G401 (cell line): ENCODE measurements at places on chromosomes 16 and 17. TPM values are rescaled to one million over a fixed set of nuclear protein-coding genes. Genes with fewer than 3 reads are reported as not detected.
A peak's percentile ranks its signal among the peaks of the same experiment; 100 is the strongest.

DNA sequence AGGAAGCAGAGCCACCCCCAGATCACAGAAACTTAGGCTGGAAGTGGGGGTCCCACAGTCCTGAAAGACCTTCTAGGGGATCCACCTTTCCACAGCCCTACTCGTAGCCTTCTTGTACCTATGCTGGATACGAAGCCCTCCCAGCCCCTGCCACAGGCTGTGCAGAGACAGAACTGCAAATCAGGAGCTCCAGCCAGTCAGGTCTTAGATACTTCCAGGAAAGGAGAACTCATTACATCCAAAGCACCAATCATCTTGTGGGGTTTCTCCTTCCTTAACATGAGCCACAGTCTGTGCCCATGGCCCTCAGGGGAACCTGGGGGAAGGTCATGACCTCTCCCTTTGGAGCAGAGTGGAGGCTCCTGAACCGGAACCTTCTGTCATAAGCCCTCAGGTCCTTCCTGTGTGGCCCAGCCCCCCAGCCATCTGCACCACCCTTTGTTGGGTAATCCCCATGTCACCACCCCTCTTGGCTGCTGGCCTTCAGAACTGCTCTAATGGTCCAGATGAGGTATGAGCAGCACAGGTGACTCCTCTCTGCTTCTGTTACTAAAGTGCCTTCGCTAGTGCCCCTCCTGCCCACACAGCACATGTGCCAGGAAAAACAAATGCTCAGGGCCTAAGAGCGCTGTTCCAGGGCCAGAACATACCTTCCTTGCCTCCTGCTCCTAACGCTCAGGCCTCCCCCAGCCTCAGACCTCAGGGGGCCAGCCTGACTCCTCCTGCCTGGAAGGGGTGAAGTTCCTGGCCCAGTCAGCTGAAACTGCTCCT, 14.6 kb downstream of the SRCIN1 start:
- DNase-seq: no peak

SLC52A1 gene
- not detected in 2 replicates for total RNA-seq

DNA sequence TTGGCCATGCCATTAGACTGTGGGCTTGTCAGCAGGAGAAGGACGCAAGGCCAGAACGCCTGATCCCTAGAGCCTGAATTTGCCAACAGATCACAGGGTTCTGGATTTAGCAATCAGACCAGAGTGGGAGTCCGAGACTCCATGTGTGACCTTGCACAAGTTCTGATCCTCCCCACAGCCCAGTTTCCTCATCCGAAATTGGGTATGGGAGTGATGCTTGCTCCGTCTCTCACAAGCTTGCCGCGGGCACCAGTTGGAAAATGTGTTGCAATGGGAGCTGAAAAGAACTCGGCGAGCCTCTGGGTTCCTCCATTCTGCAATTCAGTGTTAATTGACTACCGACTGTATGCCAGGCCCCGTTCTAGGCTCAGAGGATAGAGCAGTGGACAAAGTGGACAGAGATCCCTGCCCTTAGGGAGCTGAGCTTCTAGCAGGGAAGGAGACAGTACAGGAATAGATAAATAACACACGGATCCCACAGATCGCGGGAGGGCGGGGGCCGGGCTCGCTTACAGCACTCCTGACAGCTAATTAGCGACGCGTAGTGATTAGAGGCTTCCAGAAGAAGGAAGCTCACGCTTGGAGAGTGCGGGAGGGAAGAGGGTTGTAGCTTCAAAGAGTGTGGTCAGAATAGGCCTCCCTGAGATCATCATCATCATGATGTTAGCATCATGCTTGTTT, 150.4 kb upstream of the CIBAR2 start:
- no peak for DNase-seq

CDC42EP4 gene
- 66.1 and 79.4 TPM in 2 replicates for total RNA-seq

DNA sequence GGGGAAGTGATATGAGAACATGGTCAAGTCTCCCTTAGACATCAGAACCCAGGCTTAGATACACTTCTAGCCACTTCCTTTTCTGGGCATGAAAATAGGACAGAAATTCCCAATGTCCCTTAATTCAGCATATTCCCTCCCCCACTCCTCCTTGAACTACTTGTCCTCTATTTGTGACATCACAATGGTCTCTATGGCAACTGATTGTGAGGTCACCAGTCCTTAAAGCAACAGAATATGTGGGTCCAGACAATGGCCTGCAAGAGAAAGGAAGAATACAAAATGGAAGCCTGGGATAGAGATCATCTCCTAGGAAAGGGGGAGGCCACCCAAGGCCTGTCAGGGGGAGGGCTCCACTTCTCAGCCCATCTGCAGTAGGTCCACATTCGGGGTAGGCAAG, 6.7 kb upstream of the SEZ6 start:
- DNase-seq: no peak

OTOA gene
- 0.10 and 0.74 TPM in 2 replicates for total RNA-seq

- DNase-seq: no peak
Observed at GRCh38 chr16:22023505-22023904, 15.6 kb downstream of the MOSMO start.

GRCh38 chr16:85894266-85894665, 4.7 kb upstream of the IRF8 start:
- no peak for DNase-seq

ACE gene
- 1.1 and 2.4 TPM in 2 replicates for total RNA-seq

DNA sequence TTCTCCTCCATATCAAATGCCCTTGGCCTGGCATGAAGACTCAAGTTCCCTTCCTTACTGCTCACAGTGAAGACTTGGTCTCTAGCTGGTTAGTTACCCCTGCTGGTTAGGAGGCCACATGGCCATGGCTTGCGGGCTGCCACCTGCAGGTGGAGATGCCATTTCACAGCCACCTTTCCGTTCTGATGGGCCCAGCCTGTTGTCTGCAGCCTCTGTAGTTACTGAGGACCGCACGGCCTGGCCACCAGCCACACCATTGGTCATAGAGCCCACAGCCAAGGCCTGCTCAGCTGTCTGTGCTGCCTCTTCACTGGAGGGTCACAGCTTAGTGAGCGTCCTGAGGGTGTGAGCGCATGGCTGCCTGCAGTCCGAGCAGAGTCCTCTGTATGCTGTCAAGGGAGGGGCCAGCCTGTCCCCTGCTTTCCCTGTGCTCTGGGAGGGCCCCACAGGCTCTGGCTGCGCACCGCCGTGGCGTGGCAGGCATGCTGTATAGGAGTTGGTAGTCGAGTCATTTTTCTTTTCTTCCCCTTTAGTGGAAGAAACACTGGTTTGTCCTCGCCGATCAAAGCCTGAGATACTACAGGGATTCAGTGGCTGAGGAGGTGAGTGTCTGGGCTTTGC, 59.2 kb downstream of the PLD6 start:
- DNase-seq: peak; percentile 50

GRCh38 chr16:73071131-73071940, 23.4 kb upstream of the ZFHX3 start:
- DNase-seq: no peak

DNA sequence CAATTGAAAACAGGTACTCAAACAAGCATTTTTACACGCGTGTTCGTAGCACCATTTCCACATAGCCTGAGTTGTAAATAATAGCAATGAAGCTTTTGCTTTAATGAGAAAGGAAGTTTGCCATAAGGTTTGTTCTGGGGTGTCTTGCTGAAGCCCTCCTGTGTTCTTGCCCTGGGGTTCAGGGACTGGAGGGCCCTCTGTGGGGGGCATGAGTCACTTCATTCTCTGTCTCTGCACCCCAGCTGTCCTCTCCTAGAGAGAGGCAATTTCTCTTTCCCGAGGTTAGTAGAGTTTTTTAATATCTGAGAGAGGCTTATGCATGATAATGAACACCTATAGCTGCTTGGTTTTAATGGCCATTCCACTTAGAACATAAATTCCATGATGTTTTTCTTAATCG, 9.6 kb downstream of the AFMID start:
- DNase-seq: no peak

GRCh38 chr16:57663917-57664661, 4.0 kb upstream of the ADGRG3 start:
- no peak for DNase-seq

CHST5 gene
- total RNA-seq: 0.12 TPM in 1 of 2 replicates, not detected in the other

GRCh38 chr16:51753467-51754127, 602.5 kb upstream of the SALL1 start:
- no peak for DNase-seq
